SK-N-MC (cell line): ENCODE measurements at places on chromosomes 4 and X.

- no peak for DNase-seq
Measured at GRCh38 chr4:42344309-42344708, 53.0 kb upstream of the SHISA3 start.

- no peak for DNase-seq
Measured at GRCh38 chr4:673349-674091, 556 bp downstream of the ATP5ME start.

DNA sequence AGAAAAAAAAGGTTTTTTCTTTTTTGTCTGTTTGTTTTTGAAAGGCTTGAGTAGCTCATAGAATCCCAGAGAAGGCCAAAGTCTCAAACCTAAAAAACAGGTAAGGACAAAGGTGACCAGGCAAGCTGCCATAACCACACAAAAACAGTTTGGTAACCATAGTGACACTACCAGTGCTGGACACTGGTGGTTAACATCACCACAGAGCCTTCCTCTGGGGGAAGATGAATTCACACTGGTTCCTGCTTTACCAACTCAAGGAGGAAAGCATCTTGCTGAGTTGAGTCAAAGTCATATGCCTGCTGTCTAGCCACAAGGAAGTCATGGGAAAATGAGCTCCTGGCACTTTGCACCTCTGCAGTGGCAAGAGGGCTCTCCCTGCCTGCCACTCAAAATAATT, 32.5 kb downstream of the IDS start:
- DNase-seq = no peak

GRCh38 chrX:14670819-14671218, 141.5 kb downstream of the GLRA2 start:
- no peak for DNase-seq

- no peak for DNase-seq
Measured at GRCh38 chr4:3773552-3774001, 7.4 kb downstream of the ADRA2C start.

DNA sequence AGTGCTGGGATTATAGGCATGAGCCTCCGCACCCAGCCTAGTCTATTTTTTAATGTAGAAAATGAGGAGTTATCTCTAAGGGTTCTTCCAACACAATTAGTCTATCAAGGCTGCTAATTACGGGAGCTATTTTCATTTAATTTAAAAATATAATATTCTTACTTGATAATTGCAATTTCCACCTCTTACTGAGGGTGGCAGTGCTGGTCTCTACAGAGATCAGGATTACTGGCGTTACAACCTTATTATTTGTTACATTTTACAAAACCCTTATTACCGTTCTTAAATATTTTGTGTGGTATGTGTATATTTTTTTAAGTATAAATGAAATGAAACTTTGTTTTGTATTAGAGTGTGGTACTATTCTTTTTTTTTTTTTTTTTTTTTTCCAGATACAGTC, 17.6 kb upstream of the GK start:
- no peak for DNase-seq

DNA sequence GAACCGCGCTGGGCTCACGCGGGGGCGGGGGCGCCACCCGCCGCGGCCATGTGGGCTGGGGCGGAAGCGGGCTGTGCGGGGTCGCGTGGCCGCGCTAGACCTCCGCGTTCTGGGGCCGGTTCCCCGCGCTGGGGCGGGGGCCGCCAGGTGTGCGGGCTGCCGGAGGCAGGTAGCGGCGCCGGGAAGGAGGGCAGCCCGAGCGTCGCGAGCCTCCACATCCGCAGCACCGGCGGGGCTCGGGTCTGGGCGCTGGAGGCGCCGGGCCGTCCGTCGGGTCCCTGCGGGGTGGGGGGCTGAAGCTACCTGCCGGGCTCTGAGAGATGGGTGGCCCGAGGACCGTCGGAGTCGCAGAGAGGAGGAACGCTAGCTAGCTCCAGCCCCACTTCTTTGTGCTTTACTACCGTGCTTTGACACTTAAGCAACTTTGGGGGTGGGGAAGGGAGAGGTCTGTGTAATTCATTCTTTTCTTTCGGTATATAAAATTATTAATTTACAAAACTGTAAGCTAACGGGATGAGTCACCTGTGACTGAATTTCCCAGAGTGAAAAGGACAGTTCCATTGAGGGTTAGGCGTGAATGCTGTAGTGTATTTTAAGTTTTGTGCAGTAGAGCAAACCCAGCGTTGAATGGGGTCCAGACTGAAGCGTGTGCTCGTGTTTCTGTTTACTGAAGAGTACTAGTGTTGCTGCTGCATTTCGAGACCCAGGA, 689 bp downstream of the METAP1 start:
- DNase-seq = no peak

DNA sequence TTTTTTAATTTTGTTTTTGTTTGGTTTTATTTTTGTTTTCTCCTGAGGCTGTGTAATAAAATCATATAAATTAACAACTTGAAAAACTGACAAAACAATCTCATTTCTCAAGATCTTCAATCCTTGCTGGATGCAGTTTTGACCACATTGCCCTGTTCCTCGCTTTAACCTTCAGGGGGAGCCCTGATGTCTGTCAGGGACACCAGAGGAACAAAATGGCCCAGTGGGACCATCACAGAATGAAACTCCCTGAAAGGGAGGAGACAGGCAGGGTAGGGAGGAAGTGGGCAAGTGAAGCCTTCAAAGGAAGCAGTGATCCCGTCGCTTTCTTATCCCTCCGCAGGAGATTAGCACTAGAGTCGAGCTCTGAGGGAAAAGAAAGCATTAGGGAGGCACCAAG, 274.9 kb upstream of the LDB2 start:
- DNase-seq = no peak

- no peak for DNase-seq
Measured at GRCh38 chrX:133435544-133436124, 20.3 kb upstream of the GPC4 start.

- no peak for DNase-seq
Measured at GRCh38 chr4:25075129-25075528, 44.4 kb upstream of the LGI2 start.

GRCh38 chr4:40562208-40562607, 67.5 kb downstream of the RBM47 start:
- DNase-seq = no peak

GRCh38 chrX:57951666-57952319, 41.5 kb upstream of the ZXDA start:
- DNase-seq = no peak

- no peak for DNase-seq
Measured at GRCh38 chr4:111404673-111405072, 740.6 kb upstream of the FAM241A start.

DNA sequence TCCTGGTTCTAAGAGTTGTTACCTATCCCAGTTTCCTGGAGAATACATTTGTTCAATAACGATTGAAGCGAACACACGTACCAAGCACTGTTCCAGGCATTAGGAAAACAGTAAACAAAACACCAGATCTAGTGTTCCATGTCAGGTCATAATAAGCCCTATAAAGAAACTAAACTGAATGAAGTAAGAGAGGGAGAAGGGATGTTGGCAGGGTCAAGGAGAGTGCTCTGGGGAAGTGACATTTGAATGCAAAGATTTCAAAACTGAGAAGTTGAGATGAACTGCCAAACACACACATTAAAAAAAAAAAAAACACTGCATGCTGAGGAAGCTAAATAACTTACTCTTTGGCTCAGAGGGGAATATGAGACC, 14.4 kb upstream of the ENAM start:
- DNase-seq = no peak

DNA sequence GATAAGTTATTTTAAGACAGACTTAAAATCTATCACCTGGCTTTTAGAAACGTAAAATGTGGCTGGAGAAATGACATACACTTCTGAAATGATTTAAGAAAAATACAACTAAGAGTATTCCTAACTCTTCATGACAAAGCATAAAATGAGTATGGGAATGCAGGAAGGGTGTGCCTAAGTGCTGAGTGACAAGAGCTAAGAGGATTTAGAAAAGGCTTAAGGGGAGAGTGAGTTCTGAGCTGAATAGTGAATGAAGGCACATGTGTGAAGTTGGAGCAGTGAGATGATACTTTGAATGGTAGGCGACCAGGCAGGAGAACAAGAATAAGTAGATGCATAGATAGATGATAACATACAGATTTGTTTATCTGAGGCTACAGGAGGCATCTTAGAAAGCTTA, 458.3 kb upstream of the TENM3 start:
- DNase-seq = no peak

- DNase-seq = no peak
Measured at GRCh38 chrX:106144755-106145639, 23.1 kb upstream of the PWWP3B start.

GRCh38 chr4:1087371-1087770, 26.0 kb downstream of the RNF212 start:
- DNase-seq = no peak

- DNase-seq = no peak
Measured at GRCh38 chr4:139453041-139453370, 915 bp upstream of the RAB33B start.

DNA sequence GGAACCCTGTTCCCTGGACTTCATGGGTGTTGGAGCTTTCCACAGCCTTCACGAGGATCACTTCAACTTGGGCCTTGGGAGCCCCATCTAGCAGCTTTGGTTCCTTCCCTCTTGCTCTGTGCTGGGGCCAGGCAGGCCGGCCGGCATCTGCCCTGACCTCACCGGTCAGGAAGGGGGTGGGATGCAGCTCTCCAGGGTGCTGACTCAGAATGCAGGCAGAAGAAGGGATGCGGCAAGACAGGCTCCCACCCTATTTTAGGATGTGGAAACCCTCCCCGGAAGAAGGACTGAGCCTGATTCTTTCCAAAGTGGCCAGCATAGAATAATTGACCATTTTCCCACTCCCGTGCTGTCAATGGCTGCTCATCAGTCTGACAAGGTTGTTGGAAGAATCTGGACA, 47.1 kb downstream of the FHDC1 start:
- DNase-seq = no peak

DNA sequence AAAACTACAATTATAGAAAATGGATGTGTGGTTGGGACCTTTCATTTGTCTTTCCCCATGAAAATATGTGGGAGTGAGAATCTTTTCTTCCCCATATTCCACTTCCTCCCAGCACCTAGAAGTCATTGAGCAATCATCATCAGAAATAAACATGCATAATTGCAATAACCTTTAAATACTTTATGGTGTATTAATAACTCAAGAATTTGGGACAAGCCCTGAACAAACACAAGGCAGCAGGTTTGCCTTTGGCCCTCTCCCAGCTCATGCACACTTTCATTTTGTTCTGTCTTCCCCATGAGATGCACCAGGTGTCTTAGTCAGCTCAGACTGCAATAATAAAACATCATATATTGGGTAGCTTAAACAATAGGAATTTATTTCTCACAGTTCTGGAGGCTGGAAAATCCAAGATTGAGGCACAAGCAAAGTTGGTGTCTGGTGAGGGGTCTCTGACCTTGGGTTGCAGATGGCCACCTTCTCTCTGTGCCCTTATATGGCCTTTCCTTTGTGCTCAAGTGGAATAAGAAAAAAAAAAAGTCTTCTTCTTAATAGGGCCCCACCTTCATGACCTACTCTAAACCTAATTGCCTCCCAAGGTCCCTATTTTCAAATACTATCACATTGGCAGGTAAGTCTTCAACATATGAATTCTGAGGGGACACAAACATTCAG, 34.7 kb upstream of the TMEM184C start:
- no peak for DNase-seq

DNA sequence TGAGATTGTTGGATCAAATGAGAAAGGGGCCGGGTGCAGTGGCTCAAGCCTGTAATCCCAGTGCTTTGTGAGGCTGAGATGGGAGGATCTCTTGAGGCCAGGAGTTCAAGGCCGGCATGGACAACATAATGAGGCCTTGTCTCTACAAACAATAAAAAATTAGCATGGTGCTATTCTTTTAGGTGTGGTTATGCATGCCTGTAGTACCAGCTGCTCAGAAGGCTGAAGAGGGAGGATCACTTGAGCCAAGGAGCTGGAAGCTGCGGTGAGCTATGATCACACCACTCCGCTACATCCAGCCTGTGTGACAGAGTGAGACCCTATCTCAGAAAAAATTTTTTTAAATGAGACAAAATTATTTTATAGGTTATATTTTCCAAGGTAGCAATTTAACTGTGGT, 49.7 kb upstream of the TMEM150C start:
- DNase-seq = no peak

GRCh38 chr4:139540632-139541031, 15.4 kb downstream of the SETD7 start:
- DNase-seq = no peak
